ENCODE measurements at places on chromosomes 4 and X.
A peak's percentile ranks its signal among the peaks of the same experiment; 100 is the strongest.

DNA sequence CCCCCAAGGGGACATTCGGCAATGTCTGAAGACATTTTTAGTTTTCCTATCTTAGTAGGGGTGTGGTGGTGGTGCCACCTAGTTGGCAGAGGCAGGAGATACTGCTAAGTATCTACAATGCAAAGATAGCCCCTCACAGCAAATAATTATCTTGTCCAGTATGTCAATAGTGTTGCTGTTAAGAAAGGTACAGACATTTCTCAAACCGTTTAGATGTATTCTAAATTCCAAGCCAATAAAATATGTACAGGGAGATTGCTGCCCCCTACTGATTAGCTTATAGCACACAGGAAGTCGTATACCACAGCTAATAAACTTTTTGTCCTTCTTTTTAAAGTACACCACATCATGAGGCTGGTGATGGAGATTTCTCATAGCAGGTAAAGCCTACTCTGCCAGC, 260.5 kb downstream of the TMA16 start:
- no peak for DNase-seq
- H3K27ac ChIP-seq: no peak overlapping the region
- H3K27me3 ChIP-seq: no peaks in the 10 kb centered on the region
- no peaks in the 10 kb centered on the region for H3K4me1 ChIP-seq
- no peak overlapping the region for H3K4me3 ChIP-seq

DNA sequence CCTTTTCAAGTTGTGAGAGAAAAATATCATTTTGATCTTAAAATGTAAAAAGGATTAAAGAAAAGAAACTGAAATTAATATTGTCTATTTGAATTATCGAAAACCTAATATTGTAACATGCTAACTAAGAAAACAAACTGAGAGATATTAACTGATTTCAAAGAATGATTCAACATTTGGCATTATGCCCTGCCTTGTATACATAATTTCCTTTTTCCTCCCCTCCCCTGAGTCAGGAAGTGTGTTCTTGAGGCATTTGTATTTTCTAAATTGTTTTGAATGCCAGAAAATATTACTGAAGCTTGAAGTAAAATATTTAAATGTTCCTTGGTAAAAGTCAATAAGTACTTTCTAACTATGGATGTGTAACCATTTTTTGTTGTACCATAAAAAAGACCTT, 49.4 kb downstream of the RPS6KA3 start:
- no peak overlapping the region for H3K27ac ChIP-seq
- H3K27me3 ChIP-seq: no peaks in the 10 kb centered on the region
- DNase-seq: no peak
- H3K4me1 ChIP-seq: peaks cover 16% of the 10 kb centered on the region

DNA sequence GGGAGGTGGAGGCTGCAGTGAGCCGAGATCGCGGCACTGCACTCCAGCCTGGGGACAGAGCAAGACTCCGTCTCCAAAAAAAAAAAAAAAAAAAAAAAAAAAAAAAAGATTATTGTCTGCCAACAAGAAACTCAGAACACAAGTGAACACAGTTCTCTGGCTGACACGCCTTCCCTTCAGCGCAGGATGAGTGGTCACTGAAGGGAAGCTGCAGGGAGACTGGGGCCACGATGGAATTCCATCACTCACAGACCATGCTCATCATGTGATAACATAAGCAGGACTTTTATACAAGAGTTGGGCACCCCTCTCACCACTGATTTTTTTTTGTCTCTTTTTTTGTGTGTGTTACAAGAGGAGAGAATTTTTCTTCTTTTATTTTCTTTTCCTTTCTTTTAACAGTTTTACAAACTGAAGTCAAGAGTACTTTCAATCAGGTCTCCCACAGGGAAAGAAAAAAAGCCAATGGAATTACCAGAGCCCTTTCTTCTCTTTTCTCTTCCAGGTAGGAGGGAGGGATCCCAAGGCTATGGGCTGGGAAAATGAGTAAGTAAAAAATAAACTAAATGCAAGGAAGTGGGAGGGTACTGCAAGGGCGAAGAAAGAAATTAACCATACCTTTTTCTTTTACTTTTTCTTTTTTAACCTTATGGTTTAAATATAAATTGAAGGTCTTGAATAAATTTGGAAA, 435.6 kb downstream of the GPM6A start:
- no peaks in the 10 kb centered on the region for H3K27me3 ChIP-seq
- DNase-seq: no peak
- H3K36me3 ChIP-seq: no peaks in the 10 kb centered on the region
- H3K4me1 ChIP-seq: no peaks in the 10 kb centered on the region

GRCh38 chr4:38670939-38671591, 7.1 kb downstream of the KLF3 start:
- peak overlapping the region; percentile 15 for H3K4me3 ChIP-seq
- no peaks in the 10 kb centered on the region for H3K27me3 ChIP-seq
- H3K36me3 ChIP-seq: no peaks in the 10 kb centered on the region
- peaks cover 93% of the 10 kb centered on the region for H3K4me1 ChIP-seq
- H3K27ac ChIP-seq: peak overlapping the region; percentile 88

DNA sequence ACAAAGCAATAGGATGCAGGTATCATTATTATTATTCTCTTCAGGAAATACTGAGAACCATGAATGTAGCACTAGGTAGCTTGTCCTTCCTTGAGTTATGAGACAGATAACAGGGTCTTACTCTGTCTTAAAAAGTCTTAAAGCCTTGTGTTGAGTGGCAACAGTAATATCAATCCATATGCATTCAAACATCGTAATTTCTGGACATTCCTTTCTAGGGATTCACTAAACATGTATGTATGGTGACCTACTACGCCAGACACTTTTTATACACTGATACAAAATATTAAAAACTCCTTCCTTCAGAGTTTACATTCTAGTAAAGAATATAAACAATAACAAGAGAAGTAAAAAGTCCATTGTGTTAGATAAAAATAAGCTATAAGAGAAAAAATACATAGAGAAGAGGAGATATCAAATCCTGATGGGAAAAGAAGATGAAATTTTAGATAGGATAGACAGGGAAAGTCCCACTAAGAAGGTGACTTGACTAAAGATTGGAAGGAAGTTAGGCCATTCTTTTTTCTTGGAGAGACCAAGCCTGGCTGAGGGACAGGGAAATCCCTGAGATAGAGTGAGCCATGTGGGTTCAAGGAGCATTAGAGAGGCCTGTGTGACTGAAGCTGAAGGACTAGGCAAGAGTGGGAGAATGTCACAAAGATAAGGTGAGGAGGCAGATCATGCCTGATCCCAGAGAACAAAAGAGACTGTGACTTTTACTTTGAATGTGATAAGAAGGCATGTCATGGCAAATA, 5.0 kb upstream of the DDX60L start:
- H3K4me1 ChIP-seq: peaks cover 5% of the 10 kb centered on the region
- H3K36me3 ChIP-seq: no peaks in the 10 kb centered on the region
- H3K27me3 ChIP-seq: no peaks in the 10 kb centered on the region
- H3K27ac ChIP-seq: no peak overlapping the region
- no peak for DNase-seq

DNA sequence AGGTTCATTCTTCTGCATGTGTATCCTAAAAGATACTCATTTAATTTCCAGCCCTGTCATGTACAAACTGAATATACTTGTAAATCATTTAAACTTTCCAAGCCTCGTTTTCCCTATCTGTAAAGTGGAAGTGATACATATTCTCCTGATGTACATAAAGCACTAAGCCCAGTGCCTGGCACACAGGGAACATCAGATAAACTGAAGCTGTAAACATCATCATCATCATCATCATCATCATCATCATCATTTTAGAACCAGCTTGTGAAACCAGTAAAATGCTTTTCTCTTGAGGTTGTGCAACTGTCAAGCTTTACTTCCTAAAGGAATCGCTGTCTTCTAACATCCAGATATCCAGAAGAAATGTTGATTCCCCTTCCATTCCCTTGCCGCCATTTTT, 83.3 kb upstream of the ANXA3 start:
- H3K36me3 ChIP-seq: no peaks in the 10 kb centered on the region
- no peak for DNase-seq
- no peaks in the 10 kb centered on the region for H3K27me3 ChIP-seq
- H3K27ac ChIP-seq: no peak overlapping the region
- H3K4me1 ChIP-seq: no peaks in the 10 kb centered on the region

DNA sequence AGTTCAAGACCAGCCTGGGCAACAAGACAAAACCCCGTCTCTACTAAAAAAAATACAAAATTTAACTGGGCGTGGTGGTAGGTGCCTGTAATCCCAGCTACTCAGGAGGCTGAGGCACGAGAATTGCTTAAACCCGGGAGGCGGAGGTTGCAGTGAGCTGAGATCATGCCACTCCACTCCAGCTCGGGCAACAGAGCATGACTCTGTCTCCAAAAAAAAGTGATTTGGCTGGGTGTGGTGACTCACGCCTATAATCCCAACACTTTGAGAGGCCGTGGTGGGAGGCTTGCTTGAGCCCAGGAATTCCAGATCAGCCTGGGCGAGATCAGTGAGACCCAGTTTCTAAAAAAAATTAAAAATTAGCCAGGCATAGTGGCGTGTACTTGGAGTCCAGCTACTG, 4.1 kb downstream of the OPHN1 start:
- no peak for DNase-seq
- H3K4me1 ChIP-seq: peaks cover 7% of the 10 kb centered on the region
- H3K36me3 ChIP-seq: no peaks in the 10 kb centered on the region
- no peak overlapping the region for H3K27ac ChIP-seq
- no peak overlapping the region for H3K4me3 ChIP-seq

GRCh38 chrX:40329616-40330015, 231.9 kb upstream of the BCOR start:
- H3K4me3 ChIP-seq: no peak overlapping the region
- no peak overlapping the region for H3K27ac ChIP-seq
- H3K36me3 ChIP-seq: no peaks in the 10 kb centered on the region
- no peaks in the 10 kb centered on the region for H3K27me3 ChIP-seq
- no peaks in the 10 kb centered on the region for H3K4me1 ChIP-seq

- no peaks in the 10 kb centered on the region for H3K27me3 ChIP-seq
- H3K36me3 ChIP-seq: no peaks in the 10 kb centered on the region
- no peaks in the 10 kb centered on the region for H3K4me1 ChIP-seq
- H3K4me3 ChIP-seq: no peak overlapping the region
- no peak overlapping the region for H3K27ac ChIP-seq
Observed at GRCh38 chr4:86657910-86658309, 63.8 kb downstream of the PTPN13 start.

GRCh38 chrX:42096265-42096920, 173.0 kb upstream of the CASK start:
- H3K27ac ChIP-seq: peak overlapping the region; percentile 7
- H3K36me3 ChIP-seq: no peaks in the 10 kb centered on the region
- no peak for DNase-seq
- H3K4me3 ChIP-seq: no peak overlapping the region
- no peaks in the 10 kb centered on the region for H3K4me1 ChIP-seq
- H3K27me3 ChIP-seq: no peaks in the 10 kb centered on the region

- H3K27me3 ChIP-seq: no peaks in the 10 kb centered on the region
- H3K4me3 ChIP-seq: no peak overlapping the region
- DNase-seq: peak; percentile 83
Observed at GRCh38 chr4:185183622-185184281, 20.0 kb downstream of the CFAP97 start.

- no peak overlapping the region for H3K27ac ChIP-seq
- no peak for DNase-seq
- H3K36me3 ChIP-seq: no peaks in the 10 kb centered on the region
- H3K4me1 ChIP-seq: no peaks in the 10 kb centered on the region
- peak overlapping the region; percentile 25 for H3K4me3 ChIP-seq
- no peaks in the 10 kb centered on the region for H3K27me3 ChIP-seq
Observed at GRCh38 chr4:16909281-16909680, 10.8 kb upstream of the LDB2 start.

GRCh38 chr4:73223258-73223650, 35.3 kb downstream of the ANKRD17 start:
- H3K27me3 ChIP-seq: no peaks in the 10 kb centered on the region
- no peaks in the 10 kb centered on the region for H3K36me3 ChIP-seq
- no peak for DNase-seq
- peaks cover 30% of the 10 kb centered on the region for H3K4me1 ChIP-seq
- H3K4me3 ChIP-seq: peak overlapping the region; percentile 92
- peak overlapping the region; percentile 63 for H3K27ac ChIP-seq

DNA sequence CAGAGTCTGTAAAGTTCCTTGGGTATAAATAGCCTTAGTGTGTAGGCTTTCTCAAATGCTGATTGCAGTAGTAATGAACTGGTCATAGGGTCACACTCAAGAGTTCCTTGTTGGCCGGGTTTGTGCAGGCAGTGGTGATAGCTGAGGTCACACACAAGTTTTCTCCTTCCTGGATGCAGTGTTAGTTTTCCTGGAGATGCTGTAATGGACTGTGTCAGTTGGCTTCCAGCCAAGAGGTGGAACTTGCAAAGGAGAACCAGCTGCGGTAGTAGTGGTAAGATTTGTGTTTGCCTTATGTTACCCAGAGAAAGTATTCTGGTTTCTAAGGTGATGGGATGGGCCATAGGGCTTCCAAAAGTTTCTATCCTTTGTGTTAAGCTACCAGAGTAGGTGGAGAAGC, 409.8 kb upstream of the FRG1 start:
- no peak for DNase-seq
- H3K4me1 ChIP-seq: no peaks in the 10 kb centered on the region
- no peak overlapping the region for H3K27ac ChIP-seq
- no peak overlapping the region for H3K4me3 ChIP-seq
- H3K36me3 ChIP-seq: no peaks in the 10 kb centered on the region
- H3K27me3 ChIP-seq: no peaks in the 10 kb centered on the region

GRCh38 chrX:19772096-19772821, 115.1 kb downstream of the SH3KBP1 start:
- DNase-seq: no peak
- H3K27ac ChIP-seq: no peak overlapping the region
- H3K4me1 ChIP-seq: no peaks in the 10 kb centered on the region
- no peaks in the 10 kb centered on the region for H3K27me3 ChIP-seq
- H3K36me3 ChIP-seq: no peaks in the 10 kb centered on the region

GRCh38 chr4:80279751-80280150, 13.3 kb downstream of the FGF5 start:
- no peaks in the 10 kb centered on the region for H3K36me3 ChIP-seq
- H3K4me1 ChIP-seq: no peaks in the 10 kb centered on the region
- H3K27ac ChIP-seq: no peak overlapping the region
- H3K27me3 ChIP-seq: no peaks in the 10 kb centered on the region

GRCh38 chr4:156685308-156685707, 286.3 kb downstream of the PDGFC start:
- no peaks in the 10 kb centered on the region for H3K36me3 ChIP-seq
- no peak overlapping the region for H3K4me3 ChIP-seq
- no peaks in the 10 kb centered on the region for H3K27me3 ChIP-seq
- no peak for DNase-seq

- H3K4me1 ChIP-seq: no peaks in the 10 kb centered on the region
- no peak for DNase-seq
- H3K36me3 ChIP-seq: no peaks in the 10 kb centered on the region
Observed at GRCh38 chr4:13866881-13867280, 239.4 kb upstream of the BOD1L1 start.

GRCh38 chr4:123452616-123453015, 56.0 kb downstream of the SPRY1 start:
- H3K27ac ChIP-seq: no peak overlapping the region
- H3K27me3 ChIP-seq: no peaks in the 10 kb centered on the region
- DNase-seq: peak; percentile 23
- H3K4me3 ChIP-seq: no peak overlapping the region
- H3K36me3 ChIP-seq: no peaks in the 10 kb centered on the region

DNA sequence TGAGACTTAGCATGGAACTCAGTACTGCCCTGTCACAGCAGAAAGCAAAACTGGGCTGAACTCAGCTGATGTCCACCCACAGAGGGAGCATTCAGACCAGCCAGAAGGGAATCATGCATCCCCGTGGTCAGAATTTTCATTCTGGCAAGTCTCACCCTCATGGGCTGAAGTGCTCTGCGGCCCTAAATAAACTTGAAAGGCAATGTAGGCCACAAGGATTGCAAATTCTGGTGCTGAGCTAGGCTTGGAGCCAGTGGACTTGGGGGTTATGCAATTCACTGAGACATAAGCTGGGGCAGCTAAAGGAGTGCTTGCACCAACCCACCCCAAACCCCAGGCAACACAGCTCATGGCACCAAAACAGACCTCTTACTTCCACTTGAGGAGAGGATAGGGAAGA, 494.1 kb downstream of the GABRG1 start:
- no peak for DNase-seq
- no peaks in the 10 kb centered on the region for H3K27me3 ChIP-seq
- H3K27ac ChIP-seq: no peak overlapping the region

Measured in thoracic aorta (tissue), 2 donors.